ENCODE measurements at places on chromosomes 3 and 15. TPM values are rescaled to one million over a fixed set of nuclear protein-coding genes. Genes with fewer than 3 reads are reported as not detected.

- DNase-seq: no peak
Observed at GRCh38 chr15:48332642-48333034, 1.4 kb downstream of the DUT start.

- no peak for DNase-seq
Observed at GRCh38 chr3:186054792-186055352, 54.0 kb downstream of the ETV5 start.

DNA sequence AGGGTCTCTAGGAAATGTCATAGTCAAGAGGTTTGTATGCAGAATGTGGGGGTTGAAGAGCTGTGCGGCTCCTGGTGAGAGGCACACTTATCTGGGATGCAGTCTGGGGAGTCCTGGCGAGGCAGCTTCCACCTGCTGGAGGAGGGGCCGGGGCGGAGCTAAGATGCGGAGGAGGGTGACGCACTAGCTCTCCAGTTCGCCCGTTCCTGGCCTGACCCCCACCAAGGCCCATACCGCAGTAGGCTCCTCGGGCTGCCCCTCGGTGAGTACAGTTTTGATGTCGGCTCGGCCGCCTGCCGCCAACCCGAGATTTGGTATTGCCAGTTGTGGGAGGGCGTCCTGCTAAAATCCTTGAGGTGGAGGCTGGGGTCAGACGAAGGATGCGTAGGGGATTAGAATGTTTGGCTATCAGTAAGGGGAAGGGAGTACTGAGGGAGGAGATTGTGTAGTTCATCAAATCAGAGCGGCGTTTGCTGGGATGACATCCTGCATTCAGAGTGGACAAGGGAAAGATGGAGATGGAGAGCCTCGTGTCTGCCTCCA, at the start of gene SCG5:
SCG5 (plus strand) TSS at position 194 of the 543 bp plus-strand sequence. CDS start 1,883 bp downstream, outside the sequence.
- DNase-seq: no peak

DNA sequence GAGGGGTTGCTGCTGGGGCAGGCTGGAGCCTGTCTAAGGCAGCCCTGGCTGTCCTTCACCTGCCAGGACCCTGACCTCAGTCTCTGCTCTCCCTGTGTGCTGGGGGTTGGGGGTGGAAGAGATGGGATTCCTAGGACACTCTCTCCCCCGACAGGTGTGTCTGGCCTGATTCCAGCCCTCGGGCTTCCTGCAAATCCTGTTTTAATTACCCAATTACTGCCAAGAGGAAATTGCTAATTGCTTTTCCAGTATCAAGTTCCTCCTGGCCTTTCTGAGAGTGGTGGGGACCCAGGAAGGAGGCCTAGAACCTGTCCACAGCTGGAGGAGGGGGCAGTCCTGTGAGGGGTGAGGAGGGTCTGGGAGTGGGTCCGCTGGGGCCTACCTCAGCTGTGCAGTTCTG, 15.8 kb downstream of the PLXNA1 start:
- DNase-seq: no peak

- DNase-seq: no peak
Observed at GRCh38 chr3:194135806-194136518, at the start of gene HES1. TSS of gene HES1 (plus strand) at chr3:194136148. CDS start at chr3:194136381, 233 bp downstream.

DNA sequence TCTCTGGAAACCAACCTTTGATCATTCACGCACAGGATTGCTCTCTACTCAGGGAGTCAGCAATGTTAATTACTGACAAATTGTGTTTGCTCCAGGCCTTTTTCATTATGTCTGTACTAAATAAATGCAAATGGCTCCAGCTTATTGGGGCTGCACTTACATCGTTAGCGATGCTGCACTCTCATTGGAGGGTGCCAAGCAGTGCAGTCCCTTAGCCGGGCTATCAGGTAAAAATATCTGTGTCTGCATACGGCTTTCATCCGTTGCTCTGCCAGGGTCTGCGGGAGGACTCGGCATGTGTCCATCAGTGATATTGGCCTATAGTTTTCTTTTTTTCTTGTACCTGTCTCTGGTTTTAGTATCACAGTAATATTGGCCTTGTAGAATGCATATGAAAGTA, 471.5 kb upstream of the CADM2 start:
- no peak for DNase-seq

DNA sequence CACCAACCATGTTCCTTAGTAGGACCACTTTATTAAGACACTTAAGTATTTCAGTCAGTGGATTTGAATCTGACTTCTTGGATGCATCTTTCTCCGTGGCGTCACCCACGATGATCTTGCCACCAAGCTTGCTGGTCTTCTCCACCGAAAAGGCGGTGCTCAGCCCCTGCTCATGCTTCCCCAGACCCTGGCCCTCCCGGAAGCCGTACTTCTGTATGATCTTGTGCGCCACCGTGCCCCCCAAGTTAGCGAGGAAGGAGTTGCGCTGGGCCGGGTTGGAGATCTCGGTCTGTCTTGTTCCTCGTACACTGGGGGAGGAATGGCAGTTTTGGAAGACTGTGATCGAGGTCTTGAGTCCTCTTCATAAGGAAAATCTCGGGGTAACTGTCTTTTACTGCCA, 213.4 kb upstream of the NANOGP8 start:
- DNase-seq: no peak

- no peak for DNase-seq
Observed at GRCh38 chr3:12982619-12983101, 90.6 kb downstream of the IQSEC1 start.

GRCh38 chr15:40982855-40983254, 29.6 kb downstream of the CHAC1 start:
- DNase-seq: no peak

DNA sequence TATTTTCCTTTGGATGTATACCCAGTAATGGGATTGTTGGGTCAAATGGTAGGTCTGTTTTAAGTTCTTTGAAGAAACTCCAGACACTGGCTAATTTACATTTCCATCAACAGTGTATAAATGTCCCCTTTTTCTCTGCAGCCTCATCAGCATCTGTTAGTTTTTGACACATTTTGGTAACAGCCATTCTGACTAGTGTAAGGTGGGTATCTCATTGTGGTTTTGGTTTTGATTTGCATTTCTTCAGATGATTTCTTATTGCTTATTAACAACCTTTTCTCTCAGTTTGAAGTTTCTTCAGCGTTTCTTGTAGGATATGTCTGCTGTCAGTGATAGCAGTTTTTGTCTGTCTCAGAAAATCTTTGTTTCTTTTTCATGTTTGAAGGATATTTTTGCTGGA, 15.4 kb downstream of the GALK2 start:
- no peak for DNase-seq

GRCh38 chr15:91604122-91604521, 249.4 kb upstream of the SLCO3A1 start:
- DNase-seq: no peak

- no peak for DNase-seq
Observed at GRCh38 chr3:63896332-63897030, 15.7 kb downstream of the SCAANT1 start.

DNA sequence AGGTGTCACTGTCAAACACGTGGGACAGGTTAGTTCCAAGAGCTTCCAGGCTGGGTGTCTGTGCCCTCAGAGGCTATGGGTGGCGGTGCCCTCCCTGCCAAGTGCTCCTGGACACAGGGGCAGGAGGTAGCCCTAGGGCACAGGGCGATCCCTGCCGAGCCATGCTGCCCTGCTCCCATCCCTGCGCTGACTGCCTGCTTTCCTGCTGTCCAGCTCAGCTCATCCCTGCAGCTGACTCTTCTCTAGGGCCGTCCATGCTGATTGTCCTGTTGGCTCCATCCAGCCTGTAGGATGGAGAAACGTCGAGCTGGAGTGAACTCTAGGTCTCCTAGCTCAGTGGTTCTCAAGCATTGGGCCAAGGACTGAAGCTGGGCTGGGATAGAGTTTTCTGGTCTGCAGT, 3.7 kb downstream of the PDIA5 start:
- no peak for DNase-seq

GRCh38 chr3:52052831-52053306, 3.5 kb downstream of the DUSP7 start:
- DNase-seq: peak; percentile 61

GRCh38 chr15:61092361-61093157, 136.5 kb downstream of the RORA start:
- DNase-seq: no peak

DNA sequence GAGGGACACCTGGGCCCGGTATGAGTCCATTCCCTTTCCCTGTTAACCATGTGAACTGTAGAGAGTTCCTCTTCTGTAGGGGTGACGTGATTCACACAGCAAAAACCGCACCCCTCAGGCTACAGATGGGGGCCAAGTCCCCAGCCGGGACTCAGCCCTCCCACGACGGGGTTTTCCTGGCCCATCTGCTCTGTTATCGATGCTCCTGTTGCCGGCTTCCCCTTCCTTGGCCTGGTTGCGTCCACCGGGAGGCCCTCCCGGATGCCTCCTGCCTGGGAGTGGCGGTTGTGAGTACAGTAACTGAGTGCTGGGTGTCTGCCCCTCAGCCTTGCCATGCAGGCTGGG, 817 bp upstream of the PLXNA1 start:
- no peak for DNase-seq

GRCh38 chr3:184741798-184742675, 30.2 kb upstream of the MAGEF1 start:
- DNase-seq: no peak

DNA sequence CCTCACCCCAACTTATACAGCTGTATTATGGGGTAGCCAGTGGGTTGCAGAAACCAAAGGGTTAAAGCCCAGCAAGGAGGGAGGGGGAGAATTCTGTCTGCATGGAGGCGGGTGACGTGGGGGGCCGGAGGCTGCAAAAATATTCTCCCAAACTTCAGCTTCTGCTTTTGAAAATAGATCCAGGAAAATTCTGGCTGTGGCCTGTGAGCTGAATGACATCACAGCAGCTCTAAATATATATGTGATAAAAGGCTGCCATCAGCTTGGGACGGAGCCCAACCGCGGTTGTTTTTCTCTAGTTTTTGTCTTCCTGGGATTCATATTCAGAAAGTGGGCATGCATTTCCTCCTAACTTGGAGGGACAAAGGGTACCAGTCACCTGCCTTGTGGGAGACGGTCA, 27.6 kb downstream of the MAPKAPK3 start:
- DNase-seq: no peak

DNA sequence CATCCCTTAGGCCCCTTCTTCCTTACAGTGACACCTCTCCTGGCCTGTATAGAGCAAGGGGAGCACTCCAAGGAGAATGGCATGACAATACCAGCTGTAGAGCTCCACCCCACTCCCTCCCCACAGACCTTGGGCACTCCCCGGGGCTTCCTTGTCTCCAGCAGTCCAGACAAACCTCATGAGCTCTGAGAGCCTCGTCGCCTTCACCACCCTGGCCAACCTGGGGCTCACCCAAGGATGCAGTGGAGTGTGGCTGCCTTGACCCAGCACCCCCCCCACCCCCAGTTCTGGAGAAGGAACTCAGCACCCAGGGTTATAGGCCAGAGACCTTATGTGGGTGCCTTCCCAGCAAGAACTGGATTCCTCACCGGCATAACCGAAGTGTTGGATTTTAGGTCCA, 7.4 kb upstream of the SLCO2A1 start:
- no peak for DNase-seq

GRCh38 chr3:146256851-146257486, 6.1 kb upstream of the PLSCR4 start:
- no peak for DNase-seq

DNA sequence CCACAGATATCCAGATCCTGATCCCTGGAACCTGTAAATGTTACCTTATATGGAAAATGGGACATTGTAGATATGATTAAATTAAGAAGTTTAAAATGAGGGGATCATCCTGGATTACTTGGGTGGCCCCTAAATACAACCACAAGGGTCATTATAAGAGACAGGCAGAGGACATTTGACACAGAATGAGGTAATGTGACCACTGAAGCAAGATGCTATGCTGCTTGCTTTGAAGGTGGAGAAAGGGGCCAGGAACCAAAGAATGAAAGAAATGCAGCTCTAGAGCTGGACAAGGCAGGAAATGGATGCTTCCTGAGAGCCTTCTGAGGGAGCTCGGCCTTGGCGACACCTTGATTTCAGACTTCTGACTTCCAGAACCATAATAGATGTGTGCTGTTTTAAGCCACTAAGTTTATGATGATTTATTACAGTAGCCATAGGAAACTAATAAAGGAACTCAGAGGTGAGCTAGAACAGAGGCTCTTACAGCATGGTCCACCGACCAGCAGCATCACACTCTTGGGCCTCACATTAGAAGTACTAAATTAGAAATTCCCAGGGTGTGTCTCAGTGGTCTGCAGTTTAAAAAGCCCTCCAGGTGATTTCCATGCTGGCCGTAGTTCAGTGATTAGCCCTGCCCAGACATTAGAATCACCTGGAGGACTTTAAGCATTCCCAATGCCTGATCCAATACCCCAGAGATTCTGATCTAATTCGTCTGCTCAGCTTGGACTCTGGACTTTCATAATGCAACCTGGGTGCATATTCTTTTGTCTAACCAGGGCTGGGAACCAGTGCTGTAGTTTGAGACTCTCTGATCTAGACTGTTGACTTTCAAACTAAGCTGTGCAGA, 7.5 kb downstream of the COLQ start:
- DNase-seq: no peak

DNA sequence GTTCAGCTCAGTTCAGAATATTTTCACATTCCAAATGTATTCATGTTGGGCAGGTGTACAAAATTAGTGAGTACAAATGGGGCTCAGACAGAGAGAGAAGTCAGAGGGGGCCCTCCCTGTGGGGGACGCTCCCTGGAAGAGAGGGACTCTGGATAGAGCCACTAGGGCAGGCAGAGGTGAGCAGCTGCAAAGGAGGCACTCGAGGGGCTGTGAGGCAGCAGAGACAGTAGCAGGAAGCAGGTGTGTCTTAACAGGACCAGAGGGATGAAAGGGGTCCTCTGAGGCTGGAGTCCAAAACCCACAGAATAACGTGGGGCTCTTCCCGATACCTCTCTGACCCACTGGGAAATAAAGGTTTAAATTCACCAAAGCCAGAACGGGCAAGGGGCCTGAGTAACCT, 127.1 kb downstream of the MEGF11 start:
- no peak for DNase-seq

DNA sequence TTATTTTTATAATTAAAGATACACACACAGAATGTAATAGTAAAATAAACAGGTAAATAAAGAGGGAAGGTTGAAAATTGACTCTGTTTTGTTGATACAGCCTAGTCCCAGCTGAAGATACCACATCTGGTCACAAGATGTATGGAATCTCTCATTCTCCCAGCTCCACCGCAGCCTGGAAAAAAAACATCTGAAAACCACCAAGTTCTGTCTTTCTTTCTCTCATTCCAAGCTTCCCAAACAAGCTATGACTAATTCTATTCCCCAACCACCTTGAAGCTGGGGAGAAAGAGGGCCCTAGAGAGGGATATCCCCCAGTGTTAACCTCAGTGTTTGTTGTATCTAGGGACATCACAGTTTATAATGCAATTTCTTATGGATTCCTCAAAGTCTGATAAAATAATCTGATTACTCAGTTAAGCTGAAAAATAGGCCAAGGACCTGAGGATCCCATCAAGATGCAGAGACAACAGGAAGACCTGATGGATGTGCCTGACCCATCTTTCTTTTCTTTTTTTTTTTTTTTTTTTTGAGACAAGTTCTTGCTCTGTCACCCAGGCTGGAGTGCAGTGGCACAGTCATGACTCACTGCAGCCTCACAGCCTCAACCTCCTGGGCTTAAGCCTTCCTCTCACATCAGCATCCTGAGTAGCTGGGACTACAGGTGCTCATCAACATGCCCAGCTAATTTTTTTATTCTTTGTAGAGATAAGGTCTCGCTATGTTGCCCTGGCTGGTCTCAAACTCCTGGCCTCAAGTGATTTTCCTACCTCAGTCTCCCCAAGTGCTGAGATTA, 38.1 kb downstream of the SRGAP3 start:
- no peak for DNase-seq

The DET1 gene
- total RNA-seq: 4.1 TPM

The TOP2B gene
- 186 TPM for total RNA-seq

The GOLGA6L4 gene
- total RNA-seq: 0.28 TPM

The AADACL2 gene
- 0.14 TPM for total RNA-seq

The TMEM45A gene
- total RNA-seq: 2.6 TPM

The CPB1 gene
- total RNA-seq: 0.28 TPM

The ROBO1 gene
- 33.9 TPM for total RNA-seq

The AMOTL2 gene
- total RNA-seq: 3.6 TPM

The FRMD5 gene
- total RNA-seq: 0.09 TPM

The KIF7 gene
- 2.7 TPM for total RNA-seq

The CLDN1 gene
- total RNA-seq: 9.5 TPM
